Psoas muscle (tissue), 8 donors: ENCODE measurements at places on chromosomes 3 and 15. TPM values are rescaled to one million over a fixed set of nuclear protein-coding genes. Genes with fewer than 3 reads are reported as not detected.

- H3K27me3 ChIP-seq: no peaks in the 10 kb centered on the region
- H3K36me3 ChIP-seq: no peaks in the 10 kb centered on the region
- DNase-seq: no peak
- no peak overlapping the region for H3K4me3 ChIP-seq
These were observed 10.6 kb downstream of the FSTL1 start for GRCh38 chr3:120440001-120440703.

The C3orf52 gene
- 0.86 TPM for total RNA-seq

GRCh38 chr3:72995337-72995736, 1.3 kb upstream of the PPP4R2 start:
- peaks cover 24% of the 10 kb centered on the region for H3K4me1 ChIP-seq
- H3K27me3 ChIP-seq: no peaks in the 10 kb centered on the region
- H3K36me3 ChIP-seq: no peaks in the 10 kb centered on the region
- no peak for DNase-seq

- no peaks in the 10 kb centered on the region for H3K27me3 ChIP-seq
- H3K4me3 ChIP-seq: no peak overlapping the region
- H3K27ac ChIP-seq: no peak overlapping the region
- peak; percentile 64 for DNase-seq
These were observed 87.8 kb downstream of the RSL24D1 start for GRCh38 chr15:55108858-55109518.

- DNase-seq: no peak
- H3K4me1 ChIP-seq: peaks cover 31% of the 10 kb centered on the region
- H3K36me3 ChIP-seq: no peaks in the 10 kb centered on the region
- no peak overlapping the region for H3K27ac ChIP-seq
These were observed 160.9 kb downstream of the KLHL25 start for GRCh38 chr15:85633859-85634258.

GRCh38 chr15:68303560-68304436, 26.3 kb downstream of the FEM1B start:
- peaks cover 18% of the 10 kb centered on the region for H3K4me1 ChIP-seq
- H3K27ac ChIP-seq: no peak overlapping the region
- no peaks in the 10 kb centered on the region for H3K36me3 ChIP-seq

DNA sequence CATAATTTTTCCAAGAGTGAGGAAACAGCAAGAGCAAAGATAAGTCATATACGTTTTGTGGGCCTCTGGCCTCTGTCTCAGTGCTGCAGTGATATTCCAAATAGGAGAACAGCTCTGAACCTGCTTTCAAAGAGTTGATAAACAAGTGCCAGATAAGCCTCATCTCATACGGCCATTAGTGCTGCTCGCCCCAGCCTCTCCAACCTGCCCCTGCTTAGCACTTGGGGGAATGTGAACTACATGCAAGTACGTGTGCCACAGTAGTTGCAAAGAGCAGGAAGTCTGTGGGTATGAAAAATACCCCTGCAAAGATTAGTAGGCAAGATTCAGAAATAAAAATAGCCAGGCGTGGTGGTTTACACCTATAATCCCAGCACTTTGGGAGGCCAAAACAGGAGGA, 14.0 kb downstream of the DAPK2 start:
- no peak for DNase-seq
- H3K4me1 ChIP-seq: peaks cover 12% of the 10 kb centered on the region
- H3K27me3 ChIP-seq: no peaks in the 10 kb centered on the region
- no peak overlapping the region for H3K27ac ChIP-seq

DNA sequence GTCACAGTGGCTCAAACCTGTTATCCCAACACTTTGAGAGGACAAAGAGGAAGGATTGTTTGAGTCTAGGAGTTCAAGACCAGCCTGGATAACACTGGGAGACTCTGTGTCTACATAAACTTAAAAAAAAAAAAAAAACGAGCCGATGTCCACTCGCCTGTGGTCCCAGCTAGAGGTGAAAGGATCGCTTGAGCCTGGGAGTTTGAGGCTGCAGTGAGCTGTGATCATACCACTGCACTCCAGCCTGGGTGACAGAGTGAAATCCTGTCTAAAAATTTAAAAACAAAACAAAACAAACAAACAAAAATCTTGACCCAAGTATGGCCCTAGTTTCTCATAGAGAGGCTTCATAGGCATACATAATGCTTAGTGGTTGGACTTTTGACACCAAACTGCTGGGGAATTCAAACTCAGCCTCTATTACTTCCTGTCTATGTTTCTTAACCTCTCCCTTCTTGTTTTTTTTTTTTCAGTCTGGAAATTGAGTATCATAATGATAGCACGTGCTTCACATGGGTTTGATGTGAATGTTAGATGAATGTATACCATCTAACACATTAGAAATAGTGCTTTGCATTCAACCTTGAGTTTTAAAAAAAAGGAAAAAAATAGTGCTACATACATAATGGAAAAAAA, 46.4 kb upstream of the CAPN7 start:
- no peak overlapping the region for H3K27ac ChIP-seq
- peaks cover 3% of the 10 kb centered on the region for H3K27me3 ChIP-seq
- H3K4me3 ChIP-seq: no peak overlapping the region
- H3K4me1 ChIP-seq: no peaks in the 10 kb centered on the region

DNA sequence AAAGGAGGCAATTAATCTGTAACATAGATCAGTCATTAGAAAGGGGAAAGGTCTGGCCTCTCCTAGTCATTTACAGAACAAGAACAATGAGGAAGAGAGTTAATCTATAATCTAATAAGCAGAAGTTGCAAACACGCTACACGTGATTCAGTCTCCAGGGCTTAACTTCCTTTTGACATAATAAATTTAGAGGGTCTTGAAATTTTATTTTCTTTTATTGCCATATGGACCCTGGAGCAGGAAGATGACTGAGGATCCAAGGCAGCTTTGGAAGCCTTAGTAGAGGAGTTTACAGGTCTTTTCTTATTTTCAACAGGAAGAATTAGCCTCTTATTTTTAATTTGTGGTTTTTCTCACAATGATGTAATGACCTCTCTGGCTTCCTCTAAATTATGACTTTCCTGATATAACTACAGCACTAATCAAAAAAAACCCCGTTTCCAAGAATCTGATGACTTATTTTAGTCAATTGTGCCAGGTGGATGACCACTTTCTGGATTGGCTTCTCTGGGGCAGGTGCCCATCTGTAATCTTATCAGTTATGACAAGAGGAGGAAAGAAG, 32.2 kb downstream of the ADGRG7 start:
- H3K27ac ChIP-seq: no peak overlapping the region
- DNase-seq: no peak
- no peaks in the 10 kb centered on the region for H3K36me3 ChIP-seq
- H3K4me3 ChIP-seq: no peak overlapping the region
- H3K27me3 ChIP-seq: no peaks in the 10 kb centered on the region

DNA sequence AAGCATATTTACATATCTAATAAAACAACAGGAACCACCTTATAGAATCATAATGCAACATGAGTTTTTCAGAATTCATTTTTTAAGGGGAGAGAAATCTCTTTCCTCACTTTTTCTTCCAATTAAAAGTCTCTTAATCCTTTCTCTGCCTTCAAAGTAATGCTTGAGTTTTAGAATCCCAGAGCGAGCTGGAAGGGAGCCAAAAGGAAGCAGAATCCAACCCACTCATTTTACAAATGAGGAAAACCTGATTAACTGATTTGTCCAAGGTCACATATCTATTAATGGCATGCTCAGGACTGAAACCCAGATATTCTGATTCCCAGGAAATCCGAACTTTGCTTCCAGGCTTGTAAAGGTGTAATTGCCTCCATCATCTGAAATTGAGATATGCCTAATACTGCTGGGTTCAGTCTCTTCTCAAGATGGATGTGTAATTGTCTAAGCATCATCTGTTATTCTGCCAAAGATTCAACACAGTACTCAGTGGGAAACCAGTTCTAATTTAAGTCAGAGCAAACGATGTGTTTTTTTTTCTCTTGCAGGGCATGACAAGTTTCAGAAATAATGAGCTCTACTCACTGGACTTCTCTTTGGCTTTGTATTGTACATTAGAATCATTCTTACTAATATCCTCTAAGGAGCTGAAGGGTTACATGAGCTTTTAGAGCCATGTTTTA, 481.4 kb upstream of the CFAP20DC start:
- no peaks in the 10 kb centered on the region for H3K36me3 ChIP-seq
- no peak for DNase-seq
- H3K4me3 ChIP-seq: no peak overlapping the region
- H3K27ac ChIP-seq: no peak overlapping the region
- no peaks in the 10 kb centered on the region for H3K4me1 ChIP-seq

The ISL2 gene
- not detected for total RNA-seq

DNA sequence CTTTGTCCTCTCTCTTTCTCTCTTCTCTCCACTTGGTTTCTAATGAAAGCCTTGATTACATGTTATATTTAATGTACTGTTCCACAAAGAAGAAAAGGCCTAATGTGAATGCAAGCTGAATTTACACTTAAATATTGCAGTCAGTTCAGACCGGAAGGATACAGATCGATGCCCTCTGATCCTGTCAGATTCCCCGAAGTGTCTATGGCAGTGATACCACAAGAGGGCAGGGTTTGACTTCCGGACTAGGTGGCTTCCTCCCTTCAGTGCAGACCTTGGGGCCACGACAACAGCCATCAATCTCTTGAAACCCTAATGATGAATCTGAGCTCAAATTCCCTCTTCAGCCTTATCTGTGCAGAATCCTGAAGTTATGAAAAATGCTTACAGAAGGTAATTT, 29.5 kb downstream of the AGTR1 start:
- H3K27me3 ChIP-seq: no peaks in the 10 kb centered on the region
- H3K36me3 ChIP-seq: no peaks in the 10 kb centered on the region
- H3K4me3 ChIP-seq: no peak overlapping the region
- H3K4me1 ChIP-seq: no peaks in the 10 kb centered on the region
- DNase-seq: no peak
- H3K27ac ChIP-seq: no peak overlapping the region

The MB21D2 gene
- 1.3 TPM for total RNA-seq

GRCh38 chr3:195270079-195270816, 711 bp downstream of the XXYLT1 start:
- peak overlapping the region; percentile 83 for H3K4me3 ChIP-seq
- H3K36me3 ChIP-seq: peaks cover 4% of the 10 kb centered on the region
- peak overlapping the region; percentile 83 for H3K27ac ChIP-seq
- H3K4me1 ChIP-seq: peaks cover 12% of the 10 kb centered on the region
- no peaks in the 10 kb centered on the region for H3K27me3 ChIP-seq
- peak; percentile 70 for DNase-seq

- no peak overlapping the region for H3K4me3 ChIP-seq
- peaks cover 19% of the 10 kb centered on the region for H3K4me1 ChIP-seq
- H3K36me3 ChIP-seq: peaks cover 10% of the 10 kb centered on the region
- H3K27me3 ChIP-seq: no peaks in the 10 kb centered on the region
These were observed 34.6 kb downstream of the SH3BP5 start for GRCh38 chr3:15297608-15298350.

The RBP2 gene
- total RNA-seq: not detected

DNA sequence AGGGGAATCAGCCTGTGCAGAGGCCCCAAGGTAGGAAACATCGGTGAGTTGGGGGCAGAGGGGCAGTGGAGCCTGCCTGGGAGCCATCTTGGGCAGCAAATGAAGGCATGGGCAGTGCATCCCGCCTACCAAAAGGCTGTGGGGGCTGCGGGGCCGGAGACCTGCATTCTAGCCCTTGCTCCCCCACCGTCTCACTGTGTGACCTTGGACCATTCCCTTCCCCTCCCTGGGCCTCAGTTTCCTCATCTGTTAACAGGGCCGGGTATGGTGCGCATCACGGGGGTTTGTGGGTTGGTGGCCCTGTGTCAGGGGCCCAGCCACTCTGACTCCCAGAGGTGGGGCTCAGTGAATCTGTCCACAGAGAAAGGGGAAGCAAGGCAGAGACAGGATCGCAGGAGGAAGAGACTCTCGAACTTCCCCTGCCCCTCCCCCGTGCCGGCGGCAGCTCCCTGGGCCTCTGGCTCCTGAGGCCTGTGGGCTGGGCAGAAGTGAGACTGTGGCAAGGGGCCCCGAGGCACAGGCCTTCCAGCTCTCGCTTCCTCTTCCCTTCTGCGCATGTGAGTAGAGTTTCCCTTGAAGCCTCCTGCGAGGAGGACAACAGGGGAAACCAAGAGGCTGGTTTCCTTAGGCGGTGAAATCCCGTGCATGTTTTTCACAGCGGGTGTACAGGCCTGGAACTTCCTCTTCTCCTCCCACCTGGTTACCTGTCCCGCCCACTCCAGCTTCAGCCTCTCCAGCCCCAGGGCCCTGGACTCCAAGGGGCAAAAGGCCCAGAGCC, 42.9 kb downstream of the IDH2 start:
- H3K4me1 ChIP-seq: peaks cover 38% of the 10 kb centered on the region
- H3K27ac ChIP-seq: no peak overlapping the region
- peak; percentile 71 for DNase-seq
- H3K36me3 ChIP-seq: no peaks in the 10 kb centered on the region
- no peaks in the 10 kb centered on the region for H3K27me3 ChIP-seq

DNA sequence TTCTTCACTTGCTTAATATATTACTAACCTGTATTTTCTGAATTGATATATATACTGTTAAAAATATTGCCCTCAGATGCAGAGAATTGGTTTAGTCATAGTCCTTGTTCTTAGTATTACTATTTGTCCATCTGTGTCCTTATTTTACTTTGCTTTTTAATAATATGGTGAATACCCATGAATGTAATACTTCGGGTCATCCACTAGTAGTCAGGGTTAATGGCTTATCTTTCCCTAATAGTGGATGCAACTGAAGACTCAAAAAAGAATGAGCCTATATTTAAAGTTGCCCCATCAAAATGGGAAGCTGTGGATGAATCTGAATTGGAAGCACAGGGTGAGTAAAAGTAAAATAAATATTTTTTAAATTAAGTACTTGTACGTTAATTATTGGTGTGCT, 36.5 kb downstream of the U2SURP start:
- no peak overlapping the region for H3K4me3 ChIP-seq
- peaks cover 93% of the 10 kb centered on the region for H3K36me3 ChIP-seq
- H3K27me3 ChIP-seq: no peaks in the 10 kb centered on the region

- no peak overlapping the region for H3K4me3 ChIP-seq
- H3K27me3 ChIP-seq: no peaks in the 10 kb centered on the region
- H3K27ac ChIP-seq: no peak overlapping the region
- H3K36me3 ChIP-seq: no peaks in the 10 kb centered on the region
These were observed 343.7 kb downstream of the EPHB1 start for GRCh38 chr3:135138776-135139175.

DNA sequence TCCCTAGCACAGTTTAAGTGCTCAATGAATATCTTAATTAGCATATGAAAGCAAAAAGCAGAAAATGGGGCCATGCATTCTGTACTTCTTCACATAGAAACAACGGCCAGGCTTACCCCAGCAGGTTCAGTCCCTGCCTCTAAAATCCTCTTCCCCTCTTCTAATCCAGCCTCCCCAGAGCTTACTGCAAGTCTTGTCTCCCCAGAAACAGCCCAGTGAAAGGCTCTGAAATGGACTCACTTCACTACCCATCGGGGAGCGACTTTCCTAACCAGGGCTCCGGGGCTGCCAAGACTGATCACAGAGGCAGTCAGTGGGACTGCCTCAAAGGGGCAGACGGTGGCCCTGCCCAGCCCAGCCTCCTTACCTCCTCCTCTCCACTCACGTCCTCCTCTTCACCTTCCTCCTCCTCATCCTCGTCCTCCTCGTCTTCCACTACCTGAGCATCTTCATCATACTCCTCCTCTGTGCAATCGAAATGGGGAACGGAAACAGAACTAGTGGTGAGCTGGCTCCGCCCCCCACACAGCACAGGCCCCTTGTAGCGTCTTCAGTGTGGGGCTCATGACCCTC, 38.0 kb downstream of the ANP32A start:
- no peak overlapping the region for H3K4me3 ChIP-seq
- H3K27me3 ChIP-seq: no peaks in the 10 kb centered on the region
- no peak for DNase-seq
- H3K4me1 ChIP-seq: peaks cover 4% of the 10 kb centered on the region
